Thoracic aorta (tissue), 2 donors: ENCODE measurements at places on chromosomes 6 and 20. TPM values are rescaled to one million over a fixed set of nuclear protein-coding genes. Genes with fewer than 3 reads are reported as not detected.

- no peaks in the 10 kb centered on the region for H3K36me3 ChIP-seq
- DNase-seq = no peak
- no peaks in the 10 kb centered on the region for H3K27me3 ChIP-seq
These were observed 122.0 kb downstream of the TCP11 start for GRCh38 chr6:35019171-35019570.

GRCh38 chr20:53834062-53834442 lies 236.3 kb downstream of the BCAS1 start:
- H3K27me3 ChIP-seq = no peaks in the 10 kb centered on the region
- no peaks in the 10 kb centered on the region for H3K36me3 ChIP-seq
- peaks cover 13% of the 10 kb centered on the region for H3K4me1 ChIP-seq
- no peak overlapping the region for H3K4me3 ChIP-seq

GRCh38 chr6:35782424-35782823 lies 1.6 kb downstream of the CLPSL1 start:
- H3K4me1 ChIP-seq = no peaks in the 10 kb centered on the region
- no peak overlapping the region for H3K27ac ChIP-seq
- DNase-seq = no peak
- H3K4me3 ChIP-seq = no peak overlapping the region

DNA sequence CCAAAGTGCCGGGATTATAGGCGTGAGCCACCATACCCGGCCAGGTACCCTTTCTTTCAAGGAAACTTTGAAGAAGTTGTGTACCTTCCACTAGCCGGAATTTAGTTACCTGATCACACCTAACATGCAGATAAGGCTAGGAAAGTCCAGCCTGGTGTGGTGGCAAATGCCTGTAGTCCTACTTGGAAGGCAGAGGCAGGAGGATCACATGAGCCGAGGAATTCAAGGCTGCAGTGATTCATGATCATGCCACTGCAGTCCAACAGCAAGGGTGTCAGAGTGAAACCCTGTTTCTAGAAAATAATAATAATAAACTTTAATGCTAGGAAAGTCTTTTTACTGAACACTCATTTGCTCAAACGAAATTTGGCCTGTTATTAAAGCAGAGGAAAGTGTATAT lies 21.0 kb downstream of the NFYA start:
- no peak for DNase-seq
- no peaks in the 10 kb centered on the region for H3K27me3 ChIP-seq
- H3K4me1 ChIP-seq = no peaks in the 10 kb centered on the region
- H3K27ac ChIP-seq = no peak overlapping the region
- H3K4me3 ChIP-seq = no peak overlapping the region
- peaks cover 39% of the 10 kb centered on the region for H3K36me3 ChIP-seq

DNA sequence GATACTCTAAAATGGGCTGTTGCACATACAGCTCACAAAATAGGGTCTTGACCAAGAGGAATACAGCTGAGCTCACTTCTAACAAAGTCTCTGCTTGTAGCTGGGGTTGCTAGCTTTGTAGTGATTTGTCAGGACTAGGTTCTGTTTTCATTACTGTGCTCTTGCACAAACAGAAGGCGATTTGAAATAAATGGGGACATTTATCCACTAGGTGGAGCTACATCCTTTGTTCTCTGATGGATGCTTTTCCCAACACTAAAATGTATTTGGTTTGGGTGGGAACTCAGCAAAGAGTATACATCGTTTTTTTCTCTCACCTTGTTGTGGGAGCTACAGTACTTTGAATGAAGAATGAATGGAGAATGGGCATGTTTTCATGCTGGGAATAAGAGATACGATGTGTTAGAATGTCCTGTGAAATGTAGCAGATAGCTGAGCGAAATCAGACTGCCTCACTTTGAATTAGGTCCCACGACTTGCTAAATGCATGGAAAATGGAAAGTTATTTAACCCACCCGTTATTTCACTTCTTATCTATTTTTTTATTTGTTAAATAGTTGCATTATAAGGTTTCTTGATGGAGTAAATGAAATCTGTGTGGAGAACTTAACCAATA lies 494.7 kb upstream of the MAP3K7 start:
- DNase-seq = no peak
- no peaks in the 10 kb centered on the region for H3K4me1 ChIP-seq
- H3K4me3 ChIP-seq = no peak overlapping the region
- H3K27ac ChIP-seq = no peak overlapping the region
- H3K36me3 ChIP-seq = no peaks in the 10 kb centered on the region

- no peak overlapping the region for H3K27ac ChIP-seq
- no peaks in the 10 kb centered on the region for H3K27me3 ChIP-seq
- no peaks in the 10 kb centered on the region for H3K36me3 ChIP-seq
- H3K4me3 ChIP-seq = no peak overlapping the region
These were observed 26.1 kb upstream of the KCNQ5 start for GRCh38 chr6:72595812-72596211.

DNA sequence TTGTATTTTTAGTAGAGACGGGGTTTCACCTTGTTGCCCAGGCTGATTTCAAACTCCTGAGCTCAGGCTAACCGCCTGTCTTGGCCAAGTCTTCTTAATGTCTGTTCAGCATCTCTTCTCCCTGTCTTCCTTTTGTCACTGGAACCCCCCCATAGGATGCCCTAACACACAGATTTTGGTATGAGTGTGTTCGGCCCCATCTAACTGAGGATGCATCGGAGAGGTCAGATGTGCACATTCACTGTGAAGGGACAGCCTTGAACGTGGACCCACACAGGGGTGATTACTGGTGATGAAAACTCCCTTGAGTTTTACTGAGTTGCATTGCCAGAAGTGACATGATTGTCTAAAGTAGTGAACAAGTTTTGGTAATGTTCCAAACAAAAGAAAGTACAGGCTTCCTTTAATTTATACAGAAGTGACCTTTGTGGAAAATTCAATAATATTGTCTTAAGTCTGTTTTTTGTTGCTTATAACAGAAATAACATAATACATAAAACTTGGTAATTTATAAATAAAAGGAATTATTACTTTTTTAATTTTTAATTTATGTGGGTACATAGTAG lies 40.5 kb upstream of the NCOA3 start:
- peaks cover 16% of the 10 kb centered on the region for H3K4me1 ChIP-seq
- DNase-seq = no peak
- no peak overlapping the region for H3K4me3 ChIP-seq
- H3K27me3 ChIP-seq = no peaks in the 10 kb centered on the region

The C2 gene
- total RNA-seq = 13.8 TPM

The FOXF2 gene
- 0.41 TPM for total RNA-seq

DNA sequence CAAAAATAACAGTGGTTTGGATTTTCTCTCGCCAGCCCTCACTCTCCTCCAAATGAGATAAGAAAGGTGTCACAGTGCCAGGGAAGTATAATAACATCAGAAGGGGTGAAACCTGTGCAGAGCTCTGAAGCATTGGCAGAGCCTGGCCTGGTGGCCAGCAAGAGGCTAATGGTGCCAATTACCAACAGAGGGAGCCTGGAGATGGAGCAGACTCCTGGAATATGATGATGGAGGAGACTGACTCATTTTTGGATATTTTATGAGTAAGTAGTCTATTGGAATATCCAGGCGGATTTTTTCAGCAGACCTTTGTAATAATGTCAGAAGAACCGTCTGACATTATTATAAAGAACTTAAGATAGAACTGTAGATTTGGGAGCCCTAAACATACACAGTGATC lies 442.6 kb upstream of the MARCKS start:
- no peak overlapping the region for H3K4me3 ChIP-seq
- no peaks in the 10 kb centered on the region for H3K27me3 ChIP-seq
- H3K4me1 ChIP-seq = no peaks in the 10 kb centered on the region
- no peak for DNase-seq

The ASIP gene
- total RNA-seq = not detected

GRCh38 chr20:64163776-64164122 lies 503 bp upstream of the MYT1 start:
- H3K4me1 ChIP-seq = no peaks in the 10 kb centered on the region
- H3K27ac ChIP-seq = no peak overlapping the region
- H3K4me3 ChIP-seq = no peak overlapping the region
- H3K27me3 ChIP-seq = no peaks in the 10 kb centered on the region

DNA sequence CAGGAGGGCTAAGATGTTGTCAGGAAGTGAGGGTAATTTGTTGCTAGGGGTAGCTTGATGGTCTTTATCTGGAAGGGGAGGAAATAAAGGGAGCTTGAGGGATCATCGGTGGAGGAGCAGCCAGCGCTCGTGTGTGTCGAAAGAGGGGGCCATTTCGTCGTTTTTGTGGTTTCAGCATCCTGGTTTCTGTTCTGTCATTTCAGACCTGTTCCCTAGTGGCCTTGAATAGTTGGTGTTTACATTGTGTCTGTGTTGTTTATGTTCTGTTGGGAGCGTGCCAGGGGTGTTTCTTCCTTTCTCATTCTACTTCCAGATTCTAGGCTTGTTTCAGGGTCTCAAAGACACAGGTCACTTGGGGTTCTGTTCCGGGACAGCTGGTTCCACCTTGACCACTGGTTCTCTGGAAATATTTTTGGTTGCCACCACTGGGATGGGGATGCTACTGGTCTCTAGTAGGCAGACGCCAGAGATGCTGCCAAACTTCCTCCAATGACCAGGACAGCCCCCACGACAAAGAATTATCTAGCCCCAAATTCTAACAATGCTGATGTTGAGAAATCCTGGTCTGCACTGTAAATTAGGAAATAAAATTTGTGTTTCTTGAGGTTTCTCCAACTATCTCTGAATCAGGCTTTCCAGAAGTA lies 113.9 kb upstream of the NAA20 start:
- no peaks in the 10 kb centered on the region for H3K36me3 ChIP-seq
- H3K4me3 ChIP-seq = no peak overlapping the region
- no peak overlapping the region for H3K27ac ChIP-seq
- H3K27me3 ChIP-seq = no peaks in the 10 kb centered on the region
- no peak for DNase-seq

DNA sequence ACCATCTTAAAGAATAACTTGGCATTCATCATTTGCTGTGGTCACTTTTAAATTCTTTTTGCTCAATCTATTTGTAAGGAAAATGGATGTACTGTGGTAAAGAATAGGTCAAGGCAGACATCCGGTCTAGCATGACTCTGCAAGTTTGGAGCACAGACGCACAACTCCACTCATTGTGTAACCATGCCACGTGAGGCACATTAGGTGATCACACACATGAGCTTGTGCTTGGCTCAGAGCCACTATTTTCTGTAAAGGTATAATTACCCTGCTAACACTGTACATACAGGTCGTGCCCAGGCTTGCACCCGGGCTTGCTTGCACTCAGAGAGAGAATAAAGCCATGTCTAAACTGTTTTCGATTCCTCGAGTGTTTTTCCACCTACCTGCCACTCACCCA lies 1289.1 kb upstream of the ADGRB3 start:
- H3K27ac ChIP-seq = no peak overlapping the region
- H3K27me3 ChIP-seq = no peaks in the 10 kb centered on the region
- H3K36me3 ChIP-seq = no peaks in the 10 kb centered on the region

GRCh38 chr6:51167468-51167867 lies 348.8 kb downstream of the TFAP2B start:
- H3K27ac ChIP-seq = no peak overlapping the region
- no peaks in the 10 kb centered on the region for H3K36me3 ChIP-seq
- H3K27me3 ChIP-seq = no peaks in the 10 kb centered on the region
- H3K4me3 ChIP-seq = no peak overlapping the region

DNA sequence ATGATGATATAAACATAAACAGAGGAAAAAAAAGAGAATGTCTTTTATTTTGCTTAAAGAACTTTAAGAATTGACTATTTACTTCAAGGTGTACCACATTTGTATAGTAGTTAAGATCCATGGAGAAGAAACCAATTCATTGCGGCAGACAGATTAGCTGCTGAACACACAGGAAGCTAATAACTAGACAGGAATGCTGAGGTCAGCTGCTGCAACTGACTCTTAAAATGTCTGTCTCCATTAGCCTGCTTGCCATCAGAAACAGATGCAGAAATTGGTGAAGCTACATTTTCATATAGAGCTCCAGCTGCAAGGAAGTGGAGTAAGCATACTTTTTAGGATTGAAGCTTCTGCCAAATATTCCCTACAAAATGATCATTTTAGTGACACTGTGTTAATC lies 939.5 kb downstream of the EPHA7 start:
- H3K27me3 ChIP-seq = no peaks in the 10 kb centered on the region
- no peak for DNase-seq
- no peak overlapping the region for H3K4me3 ChIP-seq
- H3K36me3 ChIP-seq = no peaks in the 10 kb centered on the region
- H3K4me1 ChIP-seq = no peaks in the 10 kb centered on the region

DNA sequence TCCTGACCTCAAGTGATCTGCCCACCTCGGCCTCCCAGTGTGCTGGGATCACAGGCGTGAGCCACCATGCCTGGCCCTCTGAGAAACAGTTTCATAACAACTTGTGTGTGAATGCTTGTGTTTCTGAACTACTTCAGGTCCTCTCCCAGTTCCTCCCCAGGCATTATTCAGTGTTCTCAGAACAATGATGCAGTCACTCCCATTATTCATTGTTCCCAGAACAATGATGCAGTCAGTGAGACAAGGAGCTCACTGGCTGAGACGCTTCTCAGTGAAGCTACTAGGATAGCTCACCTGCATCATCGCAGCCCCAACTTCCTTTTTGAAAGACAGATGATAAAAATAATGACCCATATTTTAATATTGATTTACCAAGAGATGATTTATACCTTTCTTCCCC lies 71.5 kb downstream of the NDUFAF5 start:
- H3K4me3 ChIP-seq = no peak overlapping the region
- no peak for DNase-seq
- H3K27ac ChIP-seq = no peak overlapping the region
- H3K4me1 ChIP-seq = peaks cover 13% of the 10 kb centered on the region

DNA sequence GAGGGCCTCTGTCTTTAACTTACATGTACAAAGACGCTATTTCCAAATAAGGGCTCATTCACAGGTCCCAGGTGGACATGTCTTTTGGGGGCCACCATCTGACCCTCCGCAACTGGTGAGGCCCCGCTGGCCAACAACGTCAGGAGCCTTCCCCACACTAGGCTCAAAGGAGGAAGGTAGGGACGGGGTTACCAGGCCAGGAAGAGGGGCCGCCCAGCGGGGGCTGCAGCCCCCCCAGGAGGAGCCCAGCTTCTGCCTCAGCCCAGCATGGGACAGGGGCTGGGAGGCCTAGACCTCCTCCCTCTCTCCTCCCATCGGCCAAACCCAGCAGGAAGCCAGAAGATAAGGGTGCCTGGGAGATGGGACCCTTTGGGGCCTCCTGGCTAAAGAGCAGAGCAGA lies 142.7 kb downstream of the TAF4 start:
- no peaks in the 10 kb centered on the region for H3K4me1 ChIP-seq
- no peaks in the 10 kb centered on the region for H3K36me3 ChIP-seq
- H3K27ac ChIP-seq = no peak overlapping the region
- no peak for DNase-seq

The KIAA0408 gene
- total RNA-seq = 4.7 TPM
